ENCODE measurements at places on chromosomes 5 and 9. TPM values are rescaled to one million over a fixed set of nuclear protein-coding genes. Genes with fewer than 3 reads are reported as not detected.

Gene FGFR4
- total RNA-seq: 1.8 TPM

Gene ZNF454
- total RNA-seq: not detected

Gene CDKN2A
- total RNA-seq: 15.9 TPM

Gene CCDC192
- not detected for total RNA-seq

Gene ITGA2
- 4.0 TPM for total RNA-seq

Gene DDX4
- 0.48 TPM for total RNA-seq

Gene HSPA4
- 95.4 TPM for total RNA-seq

Gene DAP
- 60.5 TPM for total RNA-seq

Gene GRM6
- not detected for total RNA-seq

Gene HAVCR2
- 34.7 TPM for total RNA-seq

Gene RPP25L
- 26.8 TPM for total RNA-seq

Gene RACK1
- 2,207 TPM for total RNA-seq

Gene C9orf153
- total RNA-seq: 0.35 TPM

Gene CCNO
- not detected for total RNA-seq

Gene WNT8A
- not detected for total RNA-seq

Gene CLINT1
- total RNA-seq: 77.4 TPM

Gene UAP1L1
- total RNA-seq: 21.9 TPM

Gene REEP2
- total RNA-seq: 0.77 TPM

Gene GOLM1
- 1.0 TPM for total RNA-seq

Gene FAM153A
- 8.8 TPM for total RNA-seq

Gene LOX
- 0.04 TPM for total RNA-seq

Gene PAXX
- 98.4 TPM for total RNA-seq

Gene IRX2
- not detected for total RNA-seq

Gene S1PR3
- 0.12 TPM for total RNA-seq

Gene TAF11L6
- not detected for total RNA-seq

Gene GPR21
- total RNA-seq: 0.94 TPM

Gene EGFL7
- 0.31 TPM for total RNA-seq

Gene RAB14
- 66.6 TPM for total RNA-seq

Gene TRIP13
- 33.4 TPM for total RNA-seq

Gene CKS2
- total RNA-seq: 206 TPM

Gene ZNF883
- total RNA-seq: 0.35 TPM

Gene KIAA1958
- total RNA-seq: 6.8 TPM

Gene SLC9A3
- total RNA-seq: 2.2 TPM

Gene LCN1
- total RNA-seq: not detected

Gene FOXD4L3
- total RNA-seq: 0.20 TPM

Gene SLC1A3
- not detected for total RNA-seq

Gene STK10
- 299 TPM for total RNA-seq

Gene SMIM33
- 1.2 TPM for total RNA-seq

Gene IL5
- total RNA-seq: 0.33 TPM

Gene DNAI1
- not detected for total RNA-seq

Gene C7
- not detected for total RNA-seq

Gene IL4
- not detected for total RNA-seq

Gene AK1
- 62.3 TPM for total RNA-seq

Gene TPRN
- 8.9 TPM for total RNA-seq

Gene SH3TC2
- not detected for total RNA-seq

Gene SLC22A4
- total RNA-seq: not detected

Gene PDCD1LG2
- total RNA-seq: 2.2 TPM

Gene ADRA1B
- not detected for total RNA-seq

All from activated CD4-positive, alpha-beta T cell treated with anti-CD3 and anti-CD28 coated beads, Interleukin-2, amount 10 ng/mL, durations not matched to agents 7 days and 5 days (primary cell).